ENCODE measurements at places on chromosomes 11 and 22. TPM values are rescaled to one million over a fixed set of nuclear protein-coding genes. Genes with fewer than 3 reads are reported as not detected.

DNA sequence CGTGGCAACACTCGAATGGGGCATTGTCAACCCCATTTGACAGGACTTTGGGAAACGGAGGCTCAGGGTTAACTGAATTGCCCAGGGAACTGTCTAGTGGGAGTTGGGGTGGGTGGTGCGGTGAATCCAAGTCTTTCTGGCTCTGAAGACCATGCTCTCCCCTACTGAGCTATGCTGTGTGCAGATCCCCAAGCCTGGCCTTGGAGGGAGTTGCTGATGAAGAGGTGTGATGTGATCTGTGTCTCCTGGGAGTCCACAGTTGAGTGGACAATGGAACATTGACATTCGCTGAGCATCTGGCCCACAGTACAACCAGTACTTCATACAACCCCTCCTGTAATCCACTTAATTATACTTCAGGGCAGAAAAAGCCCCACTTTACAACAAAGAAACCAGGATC, 172.2 kb downstream of the ST3GAL4 start:
- no peak for DNase-seq

DNA sequence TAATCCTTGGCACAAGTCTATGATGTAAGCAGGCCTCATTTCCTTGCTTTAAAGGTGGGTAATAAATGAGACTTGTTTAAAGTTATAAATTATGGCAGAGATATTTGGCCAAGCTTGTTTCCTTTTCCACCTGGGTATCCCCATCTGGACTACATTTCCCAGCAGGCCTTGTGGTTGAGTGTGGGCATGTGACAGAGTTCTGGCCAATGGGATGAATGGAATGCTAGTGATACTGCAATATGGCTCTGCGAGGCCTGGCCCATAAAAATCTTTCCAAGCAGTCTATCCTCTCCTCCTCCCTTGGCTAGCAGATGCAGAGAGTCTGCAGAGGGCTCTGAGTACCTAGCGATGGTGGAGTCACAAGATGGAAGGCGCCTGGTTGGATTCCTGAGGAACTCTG, 102.5 kb downstream of the TIMP3 start:
- DNase-seq = peak; percentile 51

DNA sequence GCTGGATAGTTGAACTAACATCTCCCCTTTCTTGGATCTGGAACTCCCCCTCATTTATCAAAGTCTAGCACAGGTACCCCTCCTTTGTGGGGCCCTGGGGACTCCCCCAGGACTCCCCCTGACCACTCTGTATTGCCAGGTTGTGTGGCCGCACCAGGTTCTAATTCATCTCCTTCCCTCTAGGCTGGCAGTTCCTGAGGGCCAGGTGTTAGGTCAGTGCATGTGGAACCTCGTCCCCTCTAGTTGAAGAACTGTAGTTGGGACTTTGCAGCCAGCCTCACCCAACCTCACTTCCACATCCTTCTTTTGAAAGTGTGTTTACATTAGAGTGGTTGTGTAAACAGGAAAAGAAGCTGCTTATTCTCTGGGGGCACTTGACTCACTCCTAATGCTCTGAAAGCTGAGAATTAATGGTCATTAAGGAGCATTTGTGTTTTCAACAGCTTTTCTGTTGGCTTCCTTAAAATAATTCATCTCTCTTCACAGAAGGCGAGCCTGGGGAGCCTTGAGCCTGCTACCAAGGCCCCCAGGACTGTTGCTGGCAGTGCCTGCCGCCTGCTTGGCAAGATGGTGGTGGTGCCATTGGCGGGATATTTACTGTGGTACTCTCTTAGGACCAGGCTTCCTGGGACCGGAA, 11.8 kb downstream of the UPB1 start:
- DNase-seq = no peak

DNA sequence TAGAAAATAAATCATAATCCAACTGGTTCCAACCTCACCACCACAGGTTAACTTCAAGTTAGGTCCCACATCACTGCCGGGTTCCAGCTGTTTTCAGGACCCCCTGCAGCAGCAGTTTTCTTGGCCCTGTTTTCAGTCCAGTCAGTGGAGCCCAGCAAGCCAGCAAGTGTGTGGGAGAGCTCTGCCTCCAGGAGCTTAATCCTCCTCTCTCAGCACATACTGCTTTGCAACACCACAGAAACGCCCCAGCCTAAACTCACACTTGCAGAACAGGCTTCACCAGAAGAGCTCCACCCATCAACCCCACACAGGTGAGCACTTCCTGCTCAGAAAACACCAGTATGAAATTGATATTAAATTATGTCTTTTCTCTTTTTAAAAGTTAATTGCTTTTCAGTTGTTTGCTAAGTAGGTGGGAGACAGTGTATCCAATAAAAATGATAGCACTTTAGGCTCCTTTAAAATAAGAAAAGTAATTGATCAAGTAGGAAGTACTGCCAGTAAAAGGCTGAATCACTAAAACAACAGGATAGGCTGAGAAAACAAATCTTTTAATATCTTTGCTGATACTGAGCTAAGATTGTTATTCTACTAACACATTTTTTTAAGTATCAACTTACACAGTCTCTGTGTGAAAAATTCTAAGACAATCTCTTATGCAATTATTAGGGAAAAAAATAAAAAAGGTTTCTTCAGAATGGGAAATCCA, 81.5 kb upstream of the TP53AIP1 start:
- DNase-seq = peak; percentile 82

DNA sequence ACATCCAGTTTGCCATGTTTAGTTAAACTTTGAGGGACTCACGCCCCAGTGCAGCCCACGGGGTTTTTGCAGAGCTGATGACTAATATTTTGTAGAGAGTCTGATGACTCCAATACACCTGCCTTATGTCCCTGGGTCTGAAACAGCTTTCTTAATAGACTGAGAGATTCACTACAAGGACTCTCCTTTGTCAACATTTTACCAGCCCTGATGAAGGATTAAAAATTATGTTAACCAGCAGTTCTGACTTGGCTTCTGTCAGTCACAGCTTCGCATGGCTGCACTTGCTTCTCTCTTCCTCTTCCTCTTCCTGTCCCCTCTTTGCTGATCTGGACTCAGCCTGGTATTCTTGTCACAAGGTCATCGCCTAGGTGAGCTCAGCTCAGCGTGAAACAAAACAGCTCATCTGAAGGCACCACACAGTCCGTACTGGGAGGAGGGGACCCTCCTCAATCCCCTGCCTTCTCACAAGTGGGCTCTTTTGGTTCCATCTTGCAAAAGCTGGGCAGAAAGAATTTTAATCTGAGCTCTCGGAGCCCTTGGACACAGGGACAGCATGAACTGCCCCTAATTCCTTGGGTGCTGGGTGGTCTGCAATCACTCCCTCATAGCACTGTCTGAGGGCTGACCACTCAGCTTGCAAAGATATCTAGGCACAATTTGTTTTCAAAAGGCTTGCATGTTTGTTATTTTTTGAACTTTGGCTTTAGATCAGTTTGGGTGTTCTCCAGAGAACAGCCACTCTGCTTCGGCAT, 38.1 kb upstream of the POU2AF1 start:
- no peak for DNase-seq

- DNase-seq = no peak
Observed at GRCh38 chr11:2299773-2300172, 1.9 kb downstream of the C11orf21 start.

MFRP gene
- not detected for total RNA-seq

DNA sequence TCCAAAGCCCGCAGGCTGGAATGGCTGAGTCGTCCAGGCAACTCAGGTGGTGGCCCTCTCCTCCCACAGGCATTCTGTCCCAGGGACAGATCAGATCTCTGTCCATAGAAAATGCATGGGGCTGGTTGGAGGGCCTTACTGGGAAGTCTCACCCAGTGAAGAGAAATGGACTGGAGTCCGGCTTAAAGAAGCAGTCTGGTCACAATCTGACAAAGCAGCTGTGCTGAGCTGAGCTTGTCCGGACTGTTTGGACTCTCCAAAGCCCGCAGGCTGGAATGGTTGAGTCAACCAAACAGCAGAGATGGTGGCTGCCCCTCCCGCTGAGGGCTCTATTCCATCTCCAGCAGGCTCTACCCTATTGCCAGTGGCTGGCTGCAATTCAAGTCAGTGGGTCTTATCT, 14.4 kb upstream of the DEPDC7 start:
- DNase-seq = no peak

DNA sequence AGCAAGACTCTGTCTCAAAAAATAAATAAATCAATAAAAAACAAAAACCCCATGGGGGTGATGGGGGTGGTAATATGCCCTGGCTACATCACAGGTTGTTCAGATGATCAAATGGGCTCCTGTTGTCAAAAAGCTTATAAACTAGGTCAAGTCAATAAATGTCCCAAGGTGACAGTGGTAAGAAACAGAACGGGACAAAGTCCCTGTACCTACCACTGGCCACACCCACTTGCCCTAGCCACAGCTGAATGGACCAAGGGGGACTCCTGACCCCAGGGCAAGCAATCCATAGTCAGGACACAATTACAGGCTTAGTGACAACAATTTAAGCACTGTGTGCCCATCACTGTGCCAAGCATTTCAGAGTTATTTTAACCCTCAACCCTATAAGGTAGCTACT, 6.0 kb downstream of the NAGA start:
- no peak for DNase-seq

- no peak for DNase-seq
Observed at GRCh38 chr11:26985943-26986342, 8.0 kb upstream of the FIBIN start.

DNA sequence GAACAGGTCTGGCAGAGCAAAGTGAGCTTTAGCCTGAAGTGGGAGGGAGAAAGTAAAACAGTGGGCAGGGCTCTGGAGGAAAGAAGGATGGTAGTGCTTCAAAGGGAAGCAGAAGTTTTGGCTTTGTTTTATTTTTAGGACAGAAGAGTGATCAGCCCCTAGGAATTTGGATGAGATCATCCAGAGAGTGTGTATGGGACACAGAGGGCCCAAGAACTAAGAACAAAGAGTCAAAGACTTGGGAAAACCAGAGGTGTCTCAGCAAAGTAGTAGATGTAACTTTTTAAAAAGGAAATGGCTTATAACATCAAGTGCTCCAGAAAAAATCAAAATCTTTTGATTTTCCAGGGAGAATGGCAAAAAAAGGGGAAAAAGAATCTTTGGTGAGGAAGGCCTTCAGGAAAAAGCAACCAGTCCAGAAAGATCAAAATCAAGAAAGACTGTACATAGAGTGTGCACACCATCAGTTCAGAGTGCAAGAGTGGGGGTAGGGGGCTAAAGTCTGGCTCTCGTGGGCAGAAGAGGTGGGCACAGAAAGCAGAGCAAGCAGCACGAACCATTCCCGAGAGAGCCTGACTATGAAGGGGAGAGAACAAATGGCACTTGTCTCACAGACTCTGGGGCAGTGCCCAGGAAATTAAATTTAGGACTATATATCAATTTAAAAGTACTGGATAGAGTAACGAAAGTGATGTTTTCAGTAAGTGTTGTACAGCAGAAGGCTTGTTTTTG, 30.0 kb downstream of the MAPK1 start:
- peak; percentile 39 for DNase-seq

KCNK7 gene
- total RNA-seq = 0.61 TPM

KRTAP5-2 gene
- total RNA-seq = not detected

DNA sequence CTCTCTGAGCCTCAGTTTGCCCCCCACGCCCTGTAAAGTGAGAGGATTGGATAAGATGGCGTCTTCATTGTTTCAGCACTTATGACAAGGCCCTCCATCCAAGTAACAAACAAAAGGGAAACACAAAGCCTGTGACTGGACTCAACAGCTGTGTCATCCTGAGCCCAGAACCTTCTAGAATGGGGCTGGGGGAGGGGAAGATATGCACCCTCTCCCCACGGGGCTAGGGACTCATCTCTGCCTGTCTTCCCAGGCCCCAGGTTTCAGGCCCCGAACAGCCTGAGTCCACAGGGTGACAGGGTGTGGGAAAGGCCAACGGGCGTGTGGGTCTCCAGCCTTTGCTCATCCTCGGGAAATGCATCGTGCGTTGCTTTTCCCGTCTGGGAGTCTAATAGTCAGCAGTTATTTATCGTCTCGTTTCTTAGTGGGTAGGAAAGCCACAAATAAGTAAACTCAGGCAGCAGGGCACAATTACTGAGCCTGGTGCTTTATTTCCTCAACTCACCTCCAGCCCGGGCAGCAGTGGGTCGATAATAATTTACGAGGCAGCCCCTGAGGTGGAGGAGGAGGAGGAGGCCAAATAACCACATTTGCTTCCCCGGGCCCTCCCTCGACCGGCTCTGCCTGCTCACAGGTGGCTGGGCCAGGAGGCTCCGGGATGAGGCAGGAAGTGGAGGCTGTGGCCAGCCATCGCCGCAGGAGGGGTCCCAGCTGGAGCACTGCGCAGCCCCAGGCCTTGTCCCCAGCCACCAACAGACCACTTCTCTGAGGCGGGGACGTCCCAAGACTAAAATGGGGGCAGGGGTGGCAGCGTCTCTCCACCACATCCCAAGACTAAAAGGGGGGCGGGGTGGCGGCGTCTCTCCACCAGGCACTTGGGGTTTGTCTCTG, 54.4 kb downstream of the FLRT1 start:
- no peak for DNase-seq

MAP6 gene
- not detected for total RNA-seq

- DNase-seq = no peak
Observed at GRCh38 chr11:12667646-12668045, 6.6 kb upstream of the TEAD1 start.

CYB5R3 gene
- 127 TPM for total RNA-seq

- no peak for DNase-seq
Observed at GRCh38 chr11:12864316-12865156, 144.6 kb upstream of the RASSF10 start.

GRCh38 chr11:35216962-35217678, 78.1 kb downstream of the CD44 start:
- no peak for DNase-seq

OR52N4 gene
- not detected for total RNA-seq

DNA sequence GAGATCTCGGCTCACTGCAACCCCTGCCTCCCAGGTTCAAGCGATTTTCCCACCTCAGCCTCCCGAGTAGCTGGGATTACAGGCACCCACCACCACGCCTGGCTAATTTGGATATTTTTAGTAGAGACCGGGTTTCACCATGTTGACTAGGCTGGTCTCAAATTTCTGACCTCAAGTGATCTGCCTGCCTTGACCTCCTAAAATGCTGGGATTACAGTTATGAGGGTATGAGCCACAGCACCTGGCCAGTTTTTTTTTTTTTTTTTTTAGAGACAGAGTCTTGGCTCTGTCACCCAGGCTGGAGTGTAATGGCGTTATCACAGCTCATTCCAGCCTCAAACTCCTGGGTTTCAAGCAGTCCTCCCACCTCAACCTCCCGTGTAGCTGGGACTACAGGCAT, 54.9 kb upstream of the PRR5 start:
- no peak for DNase-seq

KCNE3 gene
- not detected for total RNA-seq

OR11H1 gene
- total RNA-seq = not detected

- DNase-seq = no peak
Observed at GRCh38 chr22:48188231-48188721, 1425.8 kb downstream of the TBC1D22A start.

GRCh38 chr11:70159627-70160570, 43.2 kb upstream of the FADD start:
- peak; percentile 77 for DNase-seq

DNA sequence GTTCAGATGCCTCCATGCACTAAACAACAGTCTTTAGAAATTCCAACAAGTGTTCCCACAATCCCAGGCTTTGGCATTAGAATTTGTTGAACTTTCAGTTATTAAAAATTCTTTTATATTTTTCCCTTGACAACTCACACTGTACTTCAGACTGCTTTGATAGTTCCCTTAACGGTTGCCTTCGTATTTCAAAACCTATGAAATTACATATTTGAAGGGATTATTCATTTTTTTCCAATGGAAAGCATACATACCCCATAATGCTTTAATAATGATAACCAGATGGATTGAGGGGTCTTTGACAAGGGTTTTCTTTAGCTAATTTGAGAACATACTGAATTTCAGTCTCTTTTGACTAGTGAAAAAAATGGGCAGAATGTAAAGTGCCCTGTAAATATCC, 76.5 kb downstream of the ME3 start:
- DNase-seq = no peak

VSIG2 gene
- total RNA-seq = not detected

GRCh38 chr22:36010882-36011281, 17.7 kb downstream of the RBFOX2 start:
- DNase-seq = no peak

CDON gene
- 16.9 TPM for total RNA-seq
